ENCODE measurements at places on chromosomes 7 and 10.
A peak's percentile ranks its signal among the peaks of the same experiment; 100 is the strongest.

DNA sequence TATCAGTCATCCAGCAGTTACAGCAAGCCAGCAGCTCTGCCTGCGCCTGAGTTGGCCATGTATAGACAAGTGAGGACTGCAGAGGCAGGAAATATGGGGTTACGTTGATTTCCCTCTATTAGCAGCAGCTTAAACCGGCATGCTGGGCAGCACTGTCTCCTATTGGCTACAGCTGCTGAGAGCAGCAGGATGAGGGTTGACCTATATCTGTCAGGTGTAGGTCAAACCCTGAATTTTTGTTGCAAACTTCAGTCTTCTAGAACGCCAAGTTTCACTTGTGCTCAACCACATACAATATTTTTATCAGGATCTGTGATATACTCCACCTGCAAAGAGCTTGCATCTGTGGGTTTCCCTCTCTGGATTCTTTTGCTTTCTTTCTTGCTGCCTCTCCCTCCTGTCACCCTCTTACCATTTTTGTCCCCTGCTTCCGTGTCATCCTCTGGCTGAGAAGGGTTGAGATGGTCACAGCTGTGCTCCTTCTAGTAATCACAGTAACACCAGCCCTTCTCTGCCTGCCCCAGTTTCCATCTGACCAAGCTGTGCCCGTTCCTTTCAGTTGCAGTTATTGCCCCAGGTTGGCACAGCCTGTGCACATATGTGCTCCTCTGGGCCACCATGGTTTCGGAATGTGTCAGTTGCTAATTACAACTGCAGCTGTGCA, 23.8 kb upstream of the GLCCI1 start:
- DNase-seq, result no peak

- DNase-seq, result no peak
Measured at GRCh38 chr10:78895469-78895868, 173.3 kb upstream of the ZMIZ1 start.

GRCh38 chr7:138477081-138477578, 17.1 kb downstream of the TRIM24 start:
- DNase-seq, result no peak

- peak; percentile 48 for DNase-seq
Measured at GRCh38 chr7:24978843-24979469, 1.0 kb downstream of the OSBPL3 start.

- DNase-seq, result no peak
Measured at GRCh38 chr7:112439476-112439875, 10.8 kb upstream of the IFRD1 start.

- DNase-seq, result no peak
Measured at GRCh38 chr7:51444936-51445335, 128.3 kb upstream of the COBL start.

GRCh38 chr7:46492466-46492865, 571.4 kb upstream of the IGFBP3 start:
- no peak for DNase-seq

GRCh38 chr7:73446682-73447081, 13.1 kb downstream of the FZD9 start:
- DNase-seq, result no peak

GRCh38 chr7:16563281-16564022, 36.8 kb downstream of the LRRC72 start:
- DNase-seq, result no peak

DNA sequence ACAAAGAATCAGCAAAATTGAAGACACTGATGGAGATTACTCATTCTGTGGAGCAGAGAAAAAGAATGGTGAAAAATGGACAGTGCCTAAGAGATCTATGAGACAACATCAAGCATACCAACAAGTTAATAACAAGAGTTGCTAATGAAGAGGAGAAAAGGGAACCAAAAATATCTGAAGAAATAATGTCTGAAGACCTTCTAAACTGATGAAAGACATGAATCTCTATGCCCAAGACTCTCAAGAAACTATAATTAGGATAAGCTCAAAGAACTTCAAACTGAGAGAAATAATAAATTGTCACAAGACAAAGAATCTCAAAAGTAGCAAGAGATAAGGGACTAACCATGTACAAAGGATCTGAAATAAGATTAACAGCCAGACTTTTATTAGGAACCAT, 93.4 kb downstream of the ZNF33B start:
- no peak for DNase-seq

DNA sequence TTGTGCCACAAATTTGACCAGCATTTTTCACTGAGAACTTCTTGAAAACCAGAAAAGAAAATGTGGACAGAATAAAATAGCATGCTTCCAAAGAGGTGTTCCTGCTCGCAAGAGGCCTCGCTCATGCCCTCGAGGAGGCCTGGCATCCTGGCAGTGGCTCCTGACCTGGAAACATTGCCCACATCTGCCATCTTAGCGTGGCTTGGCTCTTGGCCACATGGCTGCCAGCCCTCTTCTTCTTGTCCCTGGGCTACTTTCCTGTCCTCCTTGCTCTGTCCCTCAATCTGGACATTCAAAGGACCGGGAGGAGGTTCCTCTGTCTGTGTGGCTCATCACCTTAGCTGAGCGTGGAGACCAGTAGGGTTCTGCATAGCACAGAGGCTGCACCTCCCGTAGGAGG, 131.6 kb upstream of the TMEM72 start:
- DNase-seq, result no peak

DNA sequence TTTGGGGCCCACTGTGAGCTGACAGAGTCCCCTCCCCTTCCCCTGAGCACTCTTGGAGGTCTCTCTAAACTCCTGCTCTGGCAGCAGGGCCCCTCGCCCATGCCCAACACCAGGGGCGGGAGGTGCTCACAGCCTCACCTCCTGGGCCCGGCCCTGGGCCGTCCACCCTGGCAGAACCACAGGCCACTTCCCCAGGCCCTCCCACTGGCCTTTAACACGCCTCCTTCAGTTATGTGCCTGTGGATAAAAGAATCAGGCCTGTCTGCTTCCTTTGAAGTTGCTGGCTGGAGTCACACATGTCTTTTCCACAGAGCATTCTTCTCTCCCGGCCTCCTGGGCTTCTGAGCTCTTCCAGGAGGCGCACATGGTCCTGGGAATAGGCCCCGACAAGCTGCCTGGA, 10.2 kb downstream of the MYL10 start:
- DNase-seq, result no peak

DNA sequence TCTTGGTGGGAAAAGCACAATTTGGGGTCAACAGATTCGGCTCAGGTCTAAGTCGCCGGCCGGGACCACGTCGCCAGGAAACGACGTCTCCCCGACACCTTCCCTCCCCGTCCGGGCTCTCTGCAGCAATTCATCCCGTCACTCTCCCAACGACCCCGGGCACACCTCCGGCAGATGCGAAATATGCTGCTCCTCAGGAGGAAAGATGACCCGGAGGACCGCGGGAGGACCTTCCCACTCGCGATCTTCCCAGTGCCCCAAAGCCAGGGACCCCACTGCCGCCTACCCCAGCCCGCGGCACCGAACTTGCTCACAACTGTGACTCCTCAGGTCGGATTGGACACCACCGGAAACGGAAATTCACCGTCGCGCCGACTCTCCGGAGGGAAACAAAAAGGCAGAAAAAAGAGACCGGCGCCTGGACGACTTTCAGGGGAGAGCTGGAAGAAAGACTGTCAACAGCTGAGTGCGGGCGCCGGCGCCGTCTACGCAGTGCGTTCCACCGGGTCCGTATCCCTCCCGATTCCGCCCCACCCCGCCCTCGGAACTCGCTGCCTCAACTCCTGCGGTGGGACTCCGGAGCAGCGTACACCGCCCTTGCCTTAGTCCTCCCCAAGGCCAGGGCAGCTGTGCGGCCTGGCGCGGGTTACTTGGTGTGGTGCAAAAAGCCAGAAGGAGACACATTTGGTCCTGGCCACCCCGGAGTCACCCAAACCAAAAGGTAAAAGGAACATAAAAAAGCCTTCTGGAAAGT, 13.8 kb upstream of the SEC24C start:
- peak; percentile 98 for DNase-seq

GRCh38 chr10:15122477-15123030, 25.4 kb downstream of the RPP38 start:
- no peak for DNase-seq

DNA sequence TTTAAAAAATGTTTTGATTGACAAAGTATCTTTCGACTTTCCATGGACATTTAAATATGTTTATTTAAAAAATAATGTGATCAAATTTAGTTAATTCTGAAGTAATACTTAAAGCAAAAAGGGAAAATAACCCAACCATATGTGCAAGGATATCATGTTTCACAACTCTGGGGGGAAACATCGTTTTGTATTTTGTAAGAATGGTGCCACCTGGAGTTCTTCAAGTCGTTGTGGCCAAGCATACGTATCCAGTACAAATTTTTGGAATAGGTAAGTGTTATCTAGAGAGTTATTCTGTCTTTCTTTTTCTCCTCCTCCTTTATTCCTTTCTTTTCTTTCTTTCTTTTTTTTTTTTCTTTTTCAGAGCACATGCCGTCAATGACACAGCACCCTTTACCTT, 176.2 kb upstream of the CSTF2T start:
- no peak for DNase-seq

DNA sequence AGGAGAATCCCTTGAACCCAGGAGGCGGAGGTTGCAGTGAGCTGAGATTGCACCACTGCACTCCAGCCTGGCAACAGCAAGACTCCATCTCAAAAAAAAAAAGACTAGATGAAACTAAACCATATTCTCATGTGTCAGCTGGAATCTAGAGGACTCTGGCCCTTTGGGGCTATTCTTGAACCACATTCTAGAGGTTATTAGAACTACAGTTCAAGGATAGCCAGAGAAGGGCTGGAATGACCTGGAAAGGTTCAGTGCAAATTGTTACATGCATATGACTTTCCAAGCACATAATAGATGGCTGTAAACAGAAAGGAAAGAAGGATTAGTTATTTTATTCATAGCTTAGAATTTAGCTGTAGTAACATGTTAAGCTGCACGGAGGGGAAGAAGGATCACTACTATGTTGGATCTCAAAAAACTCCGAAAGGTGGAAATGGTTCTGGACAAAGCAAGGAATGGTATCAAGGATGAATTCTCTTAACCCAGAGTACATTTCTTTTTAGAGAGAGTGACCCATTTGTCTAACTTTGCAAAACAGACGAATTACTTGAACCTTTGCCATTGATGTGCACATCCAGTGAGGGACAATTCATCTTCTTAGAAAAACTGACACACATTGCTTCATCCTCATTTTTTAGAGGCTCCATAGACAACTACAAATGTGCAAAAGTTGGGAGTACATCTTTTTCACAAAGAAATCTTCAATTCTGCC, 124.0 kb upstream of the SAMD8 start:
- DNase-seq, result no peak

GRCh38 chr10:88668465-88668864, 4.2 kb downstream of the LIPF start:
- no peak for DNase-seq

- DNase-seq, result no peak
Measured at GRCh38 chr7:105011141-105011830, 2.7 kb upstream of the KMT2E start.

DNA sequence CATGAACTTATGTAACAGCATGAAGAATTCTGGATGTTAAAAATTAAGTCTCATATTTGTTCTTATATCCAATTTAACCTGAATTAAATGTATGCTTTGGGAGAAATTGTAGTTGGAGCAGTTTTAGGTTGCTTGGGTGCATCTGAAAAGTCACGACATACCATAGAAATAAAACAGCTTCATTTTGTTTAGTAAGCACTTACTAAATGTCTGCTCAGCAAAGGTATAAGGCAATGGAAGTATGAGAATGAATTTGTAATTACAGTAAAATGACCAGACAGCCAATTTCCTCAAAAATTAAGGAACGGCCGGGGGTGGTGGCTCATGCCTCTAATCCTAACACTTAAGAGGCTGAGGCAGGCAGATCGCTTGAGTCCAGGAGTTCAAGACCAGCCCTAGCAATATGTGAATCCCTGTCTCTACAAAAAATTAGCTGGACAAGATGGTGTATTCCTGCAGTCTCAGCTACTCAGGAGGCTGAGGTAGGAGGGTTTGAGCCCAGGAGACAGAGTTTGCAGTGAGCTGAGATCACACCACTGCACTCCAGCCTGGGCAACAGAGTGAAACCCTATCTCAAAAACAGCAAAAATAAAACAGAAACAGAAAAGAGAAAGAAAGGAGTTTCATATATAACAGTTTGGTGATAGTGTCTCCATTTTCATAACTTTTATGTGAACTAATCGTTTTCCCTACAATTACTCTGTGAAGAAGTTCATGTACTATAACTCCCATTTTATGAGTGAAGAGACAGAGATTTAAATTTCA, 47.2 kb upstream of the KLF6 start:
- DNase-seq, result no peak

DNA sequence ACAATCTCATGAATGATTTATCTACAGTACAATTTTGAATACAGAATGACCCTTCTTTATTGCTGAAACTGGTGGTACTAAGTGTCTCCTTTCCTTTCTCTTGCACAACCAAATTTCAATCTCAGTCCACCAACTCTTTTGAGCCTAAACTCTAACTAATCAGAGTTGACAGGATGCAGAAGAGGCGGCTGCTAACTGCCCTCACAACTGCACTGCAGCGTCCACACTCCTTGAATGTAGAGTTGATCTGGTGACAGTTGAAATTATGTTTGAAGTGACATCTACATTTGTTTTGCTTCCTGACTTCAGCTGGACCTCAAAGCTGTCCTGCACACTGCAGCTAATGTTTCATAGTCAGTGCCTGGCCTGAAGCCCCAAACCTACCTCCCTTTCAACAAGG, 139.6 kb downstream of the ZMYND11 start:
- DNase-seq, result no peak

DNA sequence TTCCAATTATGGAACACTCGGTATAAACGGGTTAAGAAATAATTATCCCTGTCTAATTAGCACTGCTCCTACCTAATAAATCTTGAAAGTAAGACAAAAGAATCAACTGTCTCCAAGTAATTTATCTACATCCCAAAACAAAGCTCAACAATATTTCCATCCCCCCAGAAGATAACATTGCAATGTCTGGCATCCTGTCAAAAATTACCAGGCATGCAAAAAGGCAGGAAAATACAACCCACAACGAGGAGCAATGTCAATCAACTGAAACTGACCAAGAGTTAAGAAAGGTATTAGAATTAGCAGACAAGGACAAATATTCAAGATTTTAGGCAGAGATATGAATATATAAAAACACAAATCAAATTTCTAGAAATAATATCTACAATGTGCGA, 84.5 kb upstream of the SVIL start:
- DNase-seq, result no peak

DNA sequence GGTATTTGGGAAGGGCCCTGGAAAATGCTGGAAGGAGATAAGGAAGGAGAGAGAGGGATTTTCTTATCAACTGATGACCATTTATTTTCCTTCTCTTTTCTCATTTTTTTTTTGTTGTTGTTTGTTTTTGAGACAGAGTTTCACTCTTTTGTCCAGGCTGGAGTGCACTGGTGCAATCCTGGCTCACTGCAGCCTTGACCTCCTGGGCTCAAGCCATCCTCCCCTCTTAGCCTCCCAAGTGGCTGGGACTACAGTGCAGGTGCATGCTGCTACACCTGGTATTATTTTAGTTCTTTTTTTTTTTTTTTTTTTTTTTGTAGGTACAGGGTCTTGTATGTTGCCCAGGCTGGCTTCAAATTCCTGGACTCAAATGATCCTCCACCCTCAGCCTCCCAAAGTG, 52.2 kb downstream of the HIP1 start:
- DNase-seq, result no peak

- no peak for DNase-seq
Measured at GRCh38 chr7:23971031-23971430, 261.0 kb downstream of the STK31 start.

GRCh38 chr7:101226721-101227120, 8.8 kb downstream of the ZNHIT1 start:
- DNase-seq, result no peak

- no peak for DNase-seq
Measured at GRCh38 chr7:26673271-26673670, 191.1 kb downstream of the SKAP2 start.
